ENCODE measurements at places on chromosomes 5 and 9. TPM values are rescaled to one million over a fixed set of nuclear protein-coding genes. Genes with fewer than 3 reads are reported as not detected.

DNA sequence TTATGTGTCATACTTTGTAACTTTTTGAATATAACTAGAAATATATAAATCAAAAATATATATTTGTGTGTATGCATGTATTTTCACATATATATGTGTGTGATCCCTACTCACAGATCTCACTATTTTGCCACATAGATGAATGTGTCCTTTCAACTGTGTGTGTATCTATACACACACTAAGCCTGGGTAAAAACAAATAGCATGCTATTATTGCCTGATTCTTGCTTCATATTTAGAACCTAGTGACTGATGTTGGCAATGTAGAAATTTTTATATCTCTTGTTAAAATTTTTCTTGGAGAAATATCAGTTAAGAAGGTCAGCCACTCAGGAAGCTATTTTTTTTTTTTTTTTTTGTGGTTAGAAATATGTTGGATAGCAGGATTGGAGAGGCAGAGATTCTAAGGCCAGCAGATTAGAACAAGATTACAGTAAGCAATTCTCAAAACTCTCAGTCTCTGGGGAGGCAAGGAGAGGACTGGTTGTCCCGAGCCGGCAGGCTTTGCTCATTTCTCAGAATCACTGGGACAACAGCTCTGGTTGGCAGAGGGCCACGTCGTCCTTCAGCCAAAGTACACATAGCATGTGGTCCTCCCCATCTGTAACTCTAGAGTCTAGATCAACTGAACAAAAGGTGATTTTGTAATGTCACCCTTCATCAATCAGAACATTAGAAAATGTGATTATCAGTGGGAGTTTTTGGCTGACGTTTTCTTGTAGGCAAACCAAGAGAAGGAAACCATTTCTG is 19.7 kb downstream of the C6 start:
- peak; percentile 9 for DNase-seq

DNA sequence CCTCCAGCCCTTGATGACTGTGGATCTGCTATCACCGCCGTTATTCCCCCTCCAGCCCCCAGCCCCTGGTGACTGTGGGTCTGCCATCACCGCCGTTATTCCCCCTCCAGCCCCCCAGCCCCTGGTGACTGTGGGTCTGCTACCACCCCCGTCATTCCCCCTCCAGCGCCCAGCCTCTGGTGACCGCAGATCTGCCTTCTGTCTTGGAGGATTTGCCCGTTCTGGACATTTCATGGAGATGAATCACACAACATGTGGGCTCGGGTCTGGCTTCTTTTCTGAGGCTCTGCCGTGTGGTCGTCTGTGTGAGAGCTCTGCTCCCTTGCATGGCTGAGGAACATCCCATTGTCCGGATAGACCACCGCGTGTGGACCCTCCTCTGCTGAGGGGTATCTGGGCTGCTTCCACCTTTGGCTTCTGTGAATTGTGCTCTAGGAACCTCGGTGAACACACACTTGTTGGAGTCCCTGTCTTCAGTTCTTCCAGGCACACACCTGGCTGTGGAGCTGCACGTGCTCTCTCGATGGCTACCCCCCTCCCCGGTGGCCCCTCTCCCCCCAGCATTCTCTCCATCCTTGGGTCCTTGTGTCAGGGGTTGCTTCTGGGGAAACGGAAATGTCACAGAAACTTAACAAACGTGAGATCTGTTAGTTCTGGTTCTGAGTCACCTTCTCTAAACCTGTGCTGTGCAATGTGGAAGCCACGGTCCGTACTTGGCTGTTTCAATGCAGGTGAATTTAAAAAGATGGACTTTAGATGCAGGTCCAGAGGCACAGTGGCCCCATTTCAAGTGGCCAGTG is 105.3 kb upstream of the COL5A1 start:
- DNase-seq = peak; percentile 76

DNA sequence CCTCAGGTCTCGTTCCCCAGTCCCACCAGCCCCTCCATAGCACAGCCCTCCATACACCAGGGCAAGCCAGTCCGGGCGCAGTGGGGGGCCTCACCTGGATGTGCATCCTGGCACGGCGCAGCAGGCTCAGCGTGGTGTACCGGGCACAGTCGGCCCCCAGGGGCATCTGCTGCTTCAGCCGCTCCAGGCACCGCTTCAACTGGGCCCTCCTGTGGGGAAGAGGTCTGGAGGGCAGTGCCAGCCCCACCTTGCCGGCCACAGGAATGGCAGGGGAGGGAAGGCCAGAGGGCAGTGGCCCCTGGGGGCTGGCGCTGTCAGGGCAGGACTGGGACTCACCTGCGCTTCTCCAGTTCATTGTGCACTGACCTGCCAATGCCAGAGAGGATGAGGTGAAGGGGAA is 1.4 kb downstream of the MXD3 start:
- DNase-seq = no peak

Gene INSL4
- not detected for total RNA-seq

Gene GDF9
- total RNA-seq = 2.4 TPM

GRCh38 chr9:18761742-18762300 is 271.2 kb downstream of the SAXO1 start:
- DNase-seq = no peak

Gene PCDHGA2
- total RNA-seq = 1.1 TPM

DNA sequence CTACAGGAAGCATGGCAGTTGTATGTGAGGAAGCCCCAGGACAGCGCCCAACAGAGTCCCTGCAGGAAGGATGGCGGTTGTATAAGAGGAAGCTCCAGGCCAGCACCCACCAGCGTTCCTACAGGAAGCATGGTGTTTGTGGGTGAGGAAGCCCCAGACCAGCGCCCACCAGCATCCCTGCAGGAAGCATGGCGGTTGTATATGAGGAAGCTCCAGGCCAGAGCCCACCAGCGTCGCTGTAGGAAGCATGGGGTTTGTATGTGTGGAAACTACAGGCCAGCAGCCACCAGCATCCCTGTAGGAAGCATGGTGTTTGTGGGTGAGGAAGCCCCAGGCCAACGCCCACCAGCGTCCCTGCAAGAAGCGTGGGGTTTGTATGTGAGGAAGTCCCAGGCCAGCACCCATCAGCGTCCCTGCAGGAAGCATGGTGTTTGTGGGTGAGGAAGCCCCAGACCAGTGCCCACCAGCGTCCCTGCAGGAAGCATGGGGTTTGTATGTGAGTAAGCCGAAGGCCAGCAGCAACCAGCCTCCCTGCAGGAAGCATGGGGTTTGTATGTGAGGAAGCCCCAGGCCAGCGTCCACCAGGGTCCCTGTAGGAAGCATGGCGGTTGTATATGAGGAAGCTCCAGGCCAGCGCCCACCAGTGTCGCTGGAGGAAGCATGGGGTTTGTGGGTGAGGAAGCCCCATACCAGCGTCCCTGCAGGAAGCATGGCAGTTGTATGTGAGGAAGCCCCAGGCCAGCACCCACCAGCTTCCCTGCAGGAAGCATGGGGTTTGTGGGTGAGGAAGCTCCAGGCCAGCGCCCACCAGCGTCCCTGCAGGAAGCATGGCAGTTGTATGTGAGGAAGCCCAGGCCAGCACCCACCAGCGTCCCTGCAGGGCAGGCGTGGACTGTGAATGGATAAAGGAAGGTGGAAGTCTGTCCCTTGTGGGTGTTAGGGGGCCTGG is 79.0 kb downstream of the DAP start:
- no peak for DNase-seq

GRCh38 chr5:25544652-25545249 is 900.0 kb upstream of the CDH10 start:
- peak; percentile 75 for DNase-seq

- no peak for DNase-seq
Measured at GRCh38 chr5:68644971-68645370, 429.4 kb downstream of the PIK3R1 start.

DNA sequence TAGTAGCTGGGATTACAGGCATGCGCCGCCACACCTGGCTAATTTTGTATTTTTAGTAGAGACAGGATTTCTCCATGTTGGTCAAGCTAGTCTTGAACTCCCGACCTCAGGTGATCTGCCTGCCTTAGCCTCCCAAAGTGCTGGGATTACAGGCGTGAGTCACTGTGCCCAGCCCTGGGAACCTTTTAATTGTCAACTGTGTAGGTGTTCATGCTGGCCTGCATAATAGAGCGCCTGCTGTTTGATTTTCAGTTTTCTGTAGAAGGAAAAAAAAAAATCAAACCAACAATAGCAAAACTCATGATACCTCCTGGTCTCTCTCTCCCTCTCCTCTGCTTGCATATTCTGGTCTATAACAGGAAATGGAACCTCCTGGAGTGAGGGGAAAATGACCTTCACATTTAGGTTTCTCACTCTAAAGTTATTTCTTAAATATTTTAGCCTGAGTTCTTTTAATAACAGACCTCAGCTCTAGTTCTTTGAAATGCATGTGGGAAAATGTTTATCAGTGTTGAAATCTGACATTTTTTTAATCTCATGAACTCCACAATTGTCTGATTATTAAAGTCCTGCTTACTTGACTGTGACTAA is 51.7 kb downstream of the EXOSC2 start:
- DNase-seq = no peak

Gene INSL6
- total RNA-seq = not detected

Gene CATSPER3
- not detected for total RNA-seq

Gene NCS1
- total RNA-seq = 42.6 TPM

GRCh38 chr5:180197016-180197702 is 11.9 kb downstream of the RASGEF1C start:
- DNase-seq = no peak

DNA sequence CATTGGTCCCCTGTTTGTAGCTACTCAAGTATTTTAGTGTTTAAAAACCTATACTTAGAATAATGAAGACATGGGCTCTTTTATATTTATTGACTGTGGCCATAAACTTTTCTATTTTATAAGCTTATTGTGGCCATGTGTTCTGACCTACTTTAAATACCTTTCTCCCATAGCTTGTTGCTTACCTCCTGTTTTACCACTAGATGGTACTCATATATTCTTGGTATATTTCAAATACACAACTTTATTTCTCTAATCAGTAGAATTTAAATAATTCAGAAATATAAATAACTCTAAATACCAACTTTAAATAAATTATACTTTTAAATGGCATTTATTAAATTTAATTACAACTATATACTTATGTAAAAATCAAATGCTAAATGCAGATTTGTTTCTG is 498.0 kb downstream of the PRDM9 start:
- DNase-seq = peak; percentile 1

Gene CD274
- 1.4 TPM for total RNA-seq

Gene MUSK
- total RNA-seq = not detected

GRCh38 chr5:111972080-111972479 is 215.1 kb upstream of the NREP start:
- no peak for DNase-seq

Gene IL5
- not detected for total RNA-seq

DNA sequence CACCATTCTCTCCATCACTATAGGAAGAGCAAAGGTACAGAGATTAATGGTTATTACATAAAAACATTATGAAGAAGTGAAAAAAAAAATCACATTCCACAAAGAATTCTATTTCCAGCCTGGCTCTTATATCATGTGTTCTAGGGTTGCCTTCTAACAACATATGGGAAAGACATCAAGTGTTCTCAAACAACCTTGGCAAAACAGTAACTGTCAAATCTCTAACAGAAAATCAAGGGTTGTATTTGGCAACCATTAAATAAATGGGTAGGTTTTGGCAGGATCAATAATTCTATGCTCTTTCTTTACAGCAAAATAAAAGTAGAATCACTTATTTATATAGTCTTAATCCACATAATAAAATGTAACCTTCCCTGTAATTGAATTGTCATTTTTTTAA is 728.9 kb downstream of the MAT2B start:
- DNase-seq = no peak

Gene TNC
- total RNA-seq = 0.67 TPM

- no peak for DNase-seq
Measured at GRCh38 chr5:173831196-173831914, 56.8 kb upstream of the CPEB4 start.

GRCh38 chr5:126070481-126070880 is 352.7 kb upstream of the GRAMD2B start:
- peak; percentile 7 for DNase-seq

DNA sequence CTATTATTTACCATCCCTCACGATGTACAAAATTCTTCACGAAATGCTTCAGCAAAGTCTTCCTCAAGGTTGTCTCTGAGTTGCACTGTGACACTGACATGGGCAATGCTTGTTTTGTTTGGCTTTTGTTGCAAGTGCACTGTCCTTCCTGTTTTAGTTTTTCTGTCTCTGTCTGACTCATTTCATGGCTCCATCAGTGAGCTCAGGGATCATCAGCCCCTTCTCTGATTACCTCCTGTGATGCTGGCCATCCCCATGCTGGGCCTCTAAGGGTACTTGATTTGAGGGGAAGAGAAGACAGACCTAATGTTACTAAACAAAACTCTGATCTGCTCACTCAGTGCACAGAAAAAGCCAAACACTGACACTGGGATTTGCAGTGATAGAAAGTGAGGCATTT is 37.6 kb upstream of the STX17 start:
- DNase-seq = no peak

DNA sequence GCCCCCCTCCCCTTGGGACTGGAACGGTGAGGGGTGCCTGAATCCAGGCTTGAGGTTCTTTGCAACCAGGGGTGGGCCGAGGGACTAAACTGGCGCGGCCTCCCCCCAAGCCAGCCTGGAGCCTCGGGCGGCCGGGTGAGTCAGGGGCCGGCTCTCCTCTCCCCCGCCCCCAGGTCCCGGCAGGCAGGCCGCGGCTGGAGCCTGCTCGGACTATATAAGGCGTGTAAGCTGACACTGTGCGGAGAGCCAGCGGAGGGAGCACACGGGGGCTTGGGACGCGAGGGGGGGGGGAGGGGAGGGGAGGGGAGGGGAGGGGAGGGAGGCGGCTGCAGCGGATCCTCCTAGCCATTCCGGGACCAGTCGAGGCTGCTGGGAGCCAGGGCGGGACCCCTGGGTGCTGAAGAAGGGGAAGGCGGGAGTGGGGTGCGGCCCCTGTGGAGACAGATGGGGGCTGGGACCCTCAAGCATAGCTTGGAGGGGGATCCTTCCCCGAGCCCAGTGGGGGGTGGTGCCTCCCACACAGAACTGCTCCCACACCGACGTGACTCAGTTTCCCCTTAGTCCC is 595 bp downstream of the PDLIM7 start:
- DNase-seq = peak; percentile 72

GRCh38 chr9:12735665-12736064 is 39.2 kb upstream of the LURAP1L start:
- no peak for DNase-seq

Gene LHX2
- 10.9 TPM for total RNA-seq

Gene SLC9A3
- total RNA-seq = 4.7 TPM
